Thoracic aorta (tissue), 2 donors: ENCODE measurements at places on chromosomes 1 and 21. TPM values are rescaled to one million over a fixed set of nuclear protein-coding genes. Genes with fewer than 3 reads are reported as not detected.

DNA sequence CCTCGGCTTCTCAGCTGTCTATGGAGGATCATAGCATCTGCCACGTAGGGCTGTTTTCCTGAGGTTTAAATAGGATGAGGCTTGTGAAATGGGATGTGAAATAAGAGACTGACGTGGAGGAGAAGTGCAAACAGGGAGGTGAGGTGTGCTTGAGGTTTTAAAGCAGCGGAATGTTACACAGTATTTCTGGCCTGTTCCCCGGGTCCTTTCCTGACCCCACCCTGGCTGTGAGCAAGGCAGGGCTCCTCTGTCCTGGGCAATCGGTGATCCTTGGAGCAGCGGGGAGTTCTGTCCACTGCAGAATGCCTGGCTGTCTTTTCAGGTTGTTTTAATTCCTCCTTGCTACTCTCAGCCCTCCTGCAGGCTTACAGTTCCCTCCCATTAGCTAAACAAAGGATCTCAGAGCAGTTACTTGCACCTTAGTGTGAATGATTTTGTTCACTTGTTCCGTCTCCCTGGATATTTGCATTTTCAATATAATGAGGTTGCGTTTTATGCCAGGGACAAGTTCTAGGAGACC, 38.6 kb downstream of the LHX4 start:
- no peak for DNase-seq

DNA sequence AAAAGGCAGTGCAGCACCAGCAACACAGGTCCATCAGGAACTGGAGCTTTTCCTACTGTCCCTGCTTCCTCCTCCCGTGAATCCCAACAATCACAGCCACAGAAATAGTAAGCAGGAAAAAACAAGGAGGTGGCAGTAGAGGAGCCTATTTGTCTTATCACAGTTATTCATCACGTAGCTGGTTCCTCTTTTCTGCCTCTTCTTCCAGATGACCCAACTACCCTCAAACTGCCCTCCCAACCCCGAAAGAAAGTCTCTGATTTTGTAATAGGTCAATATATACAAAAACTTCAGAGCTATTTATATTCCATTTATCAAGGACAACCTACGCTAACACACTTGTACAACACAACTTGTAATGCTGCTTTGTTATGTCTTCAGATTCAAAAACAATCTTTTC, 21.4 kb downstream of the GNB1 start:
- no peak for DNase-seq

- DNase-seq = no peak
Observed at GRCh38 chr1:14142397-14143100, 442.6 kb downstream of the PRDM2 start.

DNA sequence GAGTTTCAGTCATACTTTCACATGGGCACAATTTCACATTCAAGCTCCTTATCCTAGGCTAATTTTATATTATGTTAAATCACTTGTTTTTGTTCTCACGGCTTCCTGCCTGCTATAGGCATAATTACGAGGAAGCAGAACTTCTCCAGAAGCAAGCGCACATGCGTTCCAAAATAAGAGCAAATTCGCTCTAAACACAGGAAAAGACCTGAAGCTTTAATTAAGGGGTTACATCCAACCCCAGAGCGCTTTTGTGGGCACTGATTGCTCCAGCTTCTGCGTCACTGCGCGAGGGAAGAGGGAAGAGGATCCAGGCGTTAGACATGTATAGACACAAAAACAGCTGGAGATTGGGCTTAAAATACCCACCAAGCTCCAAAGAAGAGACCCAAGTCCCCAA, at the start of gene CORT:
TSS of gene CORT (plus strand) at position 281 of the 400 bp plus-strand sequence. CDS start 193 bp downstream, outside the sequence.
- DNase-seq = no peak

DNA sequence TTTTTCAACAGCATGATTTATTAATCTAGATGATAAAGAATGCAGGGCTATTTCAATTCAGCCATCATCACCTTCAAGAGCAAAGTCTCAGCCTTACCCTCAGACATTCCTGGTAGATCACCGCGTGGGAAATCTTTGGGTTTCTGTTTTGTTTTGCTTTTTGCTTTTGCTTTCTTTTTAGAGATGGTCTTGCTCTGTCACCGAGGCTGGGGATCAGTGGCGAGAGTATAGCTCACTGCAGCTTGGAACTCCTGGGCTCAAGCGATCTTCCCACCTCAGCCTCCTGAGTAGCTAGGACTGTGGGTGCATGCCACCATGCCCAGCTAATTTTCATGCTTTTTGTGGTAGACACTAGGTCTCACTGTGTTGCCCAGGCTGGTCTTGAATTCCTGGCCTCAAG, 289.7 kb downstream of the AJAP1 start:
- DNase-seq = no peak

GRCh38 chr1:63971557-63971956, 197.7 kb downstream of the ROR1 start:
- no peak for DNase-seq

- DNase-seq = no peak
Observed at GRCh38 chr1:229856009-229856650, 210.9 kb upstream of the GALNT2 start.

- DNase-seq = no peak
Observed at GRCh38 chr1:70436622-70437251, 25.7 kb downstream of the CTH start.

DNA sequence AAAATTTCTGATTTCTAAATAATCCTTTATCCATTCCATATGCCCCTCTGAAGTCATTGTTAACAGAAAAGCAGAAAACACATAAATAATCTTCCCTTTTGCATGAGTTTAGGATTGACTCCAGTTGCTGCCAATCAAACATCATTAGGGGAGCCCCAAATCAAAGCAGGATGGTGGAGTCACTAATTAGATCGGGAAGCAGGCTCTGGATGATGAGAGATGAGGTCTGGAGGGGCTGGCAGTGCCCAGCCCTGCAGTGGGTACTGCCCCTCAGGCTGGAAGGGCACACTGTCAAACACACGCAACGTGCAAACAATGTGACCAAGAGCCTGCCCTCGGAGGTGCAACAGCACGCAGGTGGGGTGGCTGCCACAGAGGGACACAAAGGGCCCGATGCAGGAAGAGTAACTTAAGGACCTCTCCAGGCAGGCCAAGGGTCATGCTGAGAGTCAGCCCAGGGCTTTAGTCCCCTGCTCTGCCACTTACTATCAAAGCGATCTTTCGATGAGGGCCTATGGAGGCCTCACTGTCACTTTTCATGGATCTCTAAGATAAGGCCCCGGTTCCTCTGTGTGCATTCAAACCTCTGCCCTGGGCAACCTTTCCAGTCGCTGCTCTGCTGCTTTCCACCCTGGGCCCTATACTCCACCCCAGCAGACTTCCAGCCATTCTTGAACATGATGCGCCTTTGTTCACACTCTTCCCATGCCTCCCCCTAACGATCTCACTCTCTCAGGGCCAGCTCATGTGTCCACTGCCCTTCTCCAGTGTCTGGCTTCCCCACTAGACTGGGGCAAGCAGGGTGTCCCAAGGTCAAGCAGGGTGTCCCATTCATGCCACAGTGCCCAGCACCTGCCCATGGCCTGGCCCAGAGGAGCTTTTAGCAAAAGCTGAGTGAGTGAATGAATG, 98.9 kb downstream of the DMRTB1 start:
- no peak for DNase-seq

GRCh38 chr1:224914292-224914900, 15.1 kb upstream of the DNAH14 start:
- DNase-seq = no peak

DNA sequence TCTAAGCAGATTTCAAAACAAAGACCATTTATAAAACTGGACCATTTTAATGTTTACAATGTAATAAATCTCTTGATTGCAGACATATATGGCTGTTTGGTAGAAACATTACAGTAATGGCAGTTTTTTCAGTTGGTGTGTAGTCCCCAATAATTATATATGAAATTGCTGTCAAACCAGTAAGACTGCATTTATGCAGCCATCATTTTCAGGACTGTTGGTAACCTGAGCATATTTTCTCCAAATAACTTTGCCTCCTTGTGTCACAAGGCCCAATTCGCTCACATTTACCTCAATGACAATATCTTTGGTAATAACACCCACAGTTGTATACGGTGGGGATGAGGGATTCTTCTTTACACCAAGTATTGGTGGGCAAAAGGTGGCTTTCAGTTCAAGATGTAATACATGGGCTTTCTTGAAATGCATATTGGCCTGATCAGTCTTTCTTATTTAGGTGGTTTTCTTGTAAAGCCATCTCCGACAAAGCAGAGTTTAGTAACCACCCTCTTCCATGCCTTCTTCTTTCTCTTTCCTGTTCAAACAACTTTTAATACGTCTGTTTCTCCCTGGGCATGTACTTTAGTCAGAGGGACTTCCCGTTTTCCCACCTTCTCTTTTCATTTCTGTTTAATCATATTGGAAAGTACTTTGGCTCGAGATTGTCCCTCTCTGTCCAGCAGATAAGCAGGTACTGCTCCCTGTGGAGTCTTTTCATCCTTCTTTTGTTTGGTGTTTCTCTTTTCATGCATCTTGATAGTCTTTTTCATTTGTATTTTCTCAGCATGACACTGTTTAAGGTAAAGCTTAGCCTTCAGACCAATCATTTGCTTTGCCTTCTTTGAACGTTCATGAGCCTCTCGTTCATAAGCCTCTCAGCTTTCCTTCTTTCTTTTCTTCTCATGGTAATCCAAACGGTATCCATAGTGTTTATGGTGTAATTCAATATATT, 30.4 kb downstream of the ATP2B4 start:
- no peak for DNase-seq

- DNase-seq = no peak
Observed at GRCh38 chr1:180887841-180888240, 24.9 kb upstream of the KIAA1614 start.

- DNase-seq = no peak
Observed at GRCh38 chr1:46554597-46555381, 3.3 kb upstream of the KNCN start.

- DNase-seq = no peak
Observed at GRCh38 chr1:220787069-220787619, 431 bp downstream of the MTARC1 start.

DNA sequence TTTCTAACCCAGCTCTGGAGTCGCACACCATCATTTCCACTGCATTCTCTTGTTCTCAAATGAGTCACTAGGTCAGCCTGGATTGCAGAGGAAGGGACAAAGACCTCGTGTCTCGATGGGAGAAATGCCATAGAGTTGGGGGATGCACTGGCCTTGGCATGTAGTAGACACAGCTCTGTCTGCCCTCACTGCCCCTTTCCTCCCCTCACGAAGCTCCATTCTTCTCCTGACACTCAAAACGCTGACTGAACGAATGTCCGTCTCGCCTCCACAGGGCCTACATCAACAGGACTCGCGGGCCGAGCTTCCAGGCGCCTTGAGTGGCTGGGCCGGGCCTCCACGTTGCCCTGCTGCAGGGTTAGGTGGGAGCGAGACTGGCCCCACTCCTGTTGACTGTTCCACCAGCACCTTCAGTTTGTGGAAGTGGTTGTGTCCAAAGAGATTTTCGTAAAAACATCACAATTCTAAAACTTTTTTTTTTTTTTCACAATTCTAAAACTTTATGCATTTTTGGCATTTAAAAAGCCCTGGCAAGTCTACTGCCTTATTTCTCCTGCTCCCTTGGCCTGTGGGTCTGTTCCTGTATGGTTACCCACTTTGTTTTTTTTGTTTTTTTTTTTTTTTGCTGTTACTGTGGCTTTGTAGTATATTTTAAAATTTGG, 18.8 kb downstream of the PKNOX1 start:
- no peak for DNase-seq

GRCh38 chr1:19835578-19835977, 20.5 kb upstream of the RNF186 start:
- DNase-seq = no peak

- DNase-seq = no peak
Observed at GRCh38 chr1:227894831-227895451, 52.8 kb downstream of the WNT9A start.

DNA sequence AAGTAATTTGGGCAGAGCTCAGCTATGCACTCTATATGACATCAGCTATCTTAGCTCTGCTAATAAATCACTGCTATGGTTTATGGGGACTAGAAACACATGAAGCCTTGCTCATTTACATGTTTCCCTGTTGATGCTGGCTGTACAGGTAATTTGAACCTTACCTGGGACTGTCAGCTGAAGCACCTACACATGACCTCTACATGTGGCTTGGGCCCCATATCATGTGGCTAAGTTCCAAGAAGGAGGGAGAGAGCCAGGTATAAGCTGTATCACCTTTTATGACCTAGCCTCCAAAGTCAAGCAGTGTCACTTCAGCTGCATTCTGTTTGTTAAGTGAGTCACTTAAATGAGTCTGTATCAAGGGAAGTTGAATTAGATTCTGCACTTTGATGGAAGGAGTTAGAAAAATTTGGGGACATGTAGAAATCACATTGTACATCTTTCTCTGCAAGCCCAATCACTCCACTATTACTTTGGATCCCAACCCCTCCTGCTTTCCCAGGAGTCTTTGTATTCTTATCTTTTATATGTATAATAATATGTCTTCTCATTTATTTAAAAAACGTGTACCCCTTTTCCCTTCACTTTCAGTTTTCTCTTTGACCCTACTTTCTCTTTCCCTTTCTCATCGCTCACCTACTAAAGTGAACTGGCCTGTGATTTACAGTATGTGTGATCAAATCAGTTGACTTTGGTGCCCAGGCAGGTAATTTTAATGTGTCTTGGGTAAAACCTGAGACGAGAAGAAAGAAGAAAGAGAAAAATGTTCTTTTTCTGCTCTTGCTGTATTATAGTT, 53.4 kb upstream of the PRKACB start:
- DNase-seq = no peak

GRCh38 chr1:47793563-47793962, 203.6 kb downstream of the TRABD2B start:
- DNase-seq = no peak

DNA sequence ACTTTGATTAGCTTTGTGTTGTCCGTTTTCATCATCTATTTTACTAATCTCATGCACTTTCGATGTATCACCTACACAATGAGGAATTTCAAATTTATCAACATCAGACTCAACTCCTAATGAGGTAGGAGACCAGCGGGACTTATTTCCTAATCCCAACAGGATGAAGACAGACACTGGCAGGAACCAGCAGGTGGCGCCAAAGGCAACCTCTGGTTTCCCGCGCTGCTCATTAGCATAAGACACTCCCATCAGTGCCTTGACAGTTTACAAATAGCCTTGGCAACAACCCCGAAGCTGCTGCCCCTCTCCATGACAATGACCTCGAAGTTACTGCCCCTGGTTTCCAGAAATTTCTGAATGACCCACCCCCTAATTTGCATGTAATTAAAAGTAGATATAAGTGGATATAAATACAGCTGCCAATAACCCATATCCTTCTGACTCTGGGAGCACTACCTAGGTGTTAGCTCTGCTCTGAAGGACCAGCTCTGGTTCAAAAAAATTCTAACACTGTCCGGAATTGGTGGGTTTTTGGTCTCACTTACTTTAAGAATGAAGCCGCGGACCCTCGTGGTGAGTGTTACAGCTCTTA, 974.8 kb downstream of the ADGRL2 start:
- DNase-seq = no peak

The SLAMF7 gene
- 2.7 TPM for total RNA-seq

The FCGR1A gene
- 15.8 TPM for total RNA-seq

The RNF207 gene
- total RNA-seq = 30.5 TPM

The IFNLR1 gene
- not detected for total RNA-seq

The RGSL1 gene
- not detected for total RNA-seq

The VHLL gene
- not detected for total RNA-seq

The LAPTM5 gene
- 127 TPM for total RNA-seq

The TFAP2E gene
- 4.7 TPM for total RNA-seq

The CR1L gene
- total RNA-seq = not detected

The UBR4 gene
- total RNA-seq = 231 TPM
